H4 (cell line): ENCODE measurements at places on chromosomes 7 and 10. TPM values are rescaled to one million over a fixed set of nuclear protein-coding genes. Genes with fewer than 3 reads are reported as not detected.

The MCM10 gene
- 15.1 and 17.7 TPM in 2 replicates for total RNA-seq

The PAX4 gene
- total RNA-seq = not detected in 2 replicates

The CFAP43 gene
- 0.27 TPM in 1 of 2 replicates, not detected in the other for total RNA-seq

The PDZD7 gene
- 0.21 and 0.97 TPM in 2 replicates for total RNA-seq

The FGFBP3 gene
- 0.21 and 0.45 TPM in 2 replicates for total RNA-seq

The SPOCK2 gene
- total RNA-seq = 0.27 and 0.29 TPM in 2 replicates

The LMOD2 gene
- not detected in 2 replicates for total RNA-seq

The OGDHL gene
- 0.37 and 1.1 TPM in 2 replicates for total RNA-seq

The LRRC4 gene
- total RNA-seq = not detected in 2 replicates

The PIK3CG gene
- not detected in 2 replicates for total RNA-seq

The OR2A1 gene
- total RNA-seq = not detected in 2 replicates

The MYL10 gene
- total RNA-seq = not detected in 2 replicates

The PILRA gene
- 0.54 TPM in 1 of 2 replicates, not detected in the other for total RNA-seq

The FAM180A gene
- total RNA-seq = 0.35 TPM in 1 of 2 replicates, not detected in the other

The ST8SIA6 gene
- 0.14 TPM in 1 of 2 replicates, not detected in the other for total RNA-seq

The ZKSCAN1 gene
- 9.1 and 12.2 TPM in 2 replicates for total RNA-seq
